ENCODE measurements at places on chromosomes 16 and 17.

DNA sequence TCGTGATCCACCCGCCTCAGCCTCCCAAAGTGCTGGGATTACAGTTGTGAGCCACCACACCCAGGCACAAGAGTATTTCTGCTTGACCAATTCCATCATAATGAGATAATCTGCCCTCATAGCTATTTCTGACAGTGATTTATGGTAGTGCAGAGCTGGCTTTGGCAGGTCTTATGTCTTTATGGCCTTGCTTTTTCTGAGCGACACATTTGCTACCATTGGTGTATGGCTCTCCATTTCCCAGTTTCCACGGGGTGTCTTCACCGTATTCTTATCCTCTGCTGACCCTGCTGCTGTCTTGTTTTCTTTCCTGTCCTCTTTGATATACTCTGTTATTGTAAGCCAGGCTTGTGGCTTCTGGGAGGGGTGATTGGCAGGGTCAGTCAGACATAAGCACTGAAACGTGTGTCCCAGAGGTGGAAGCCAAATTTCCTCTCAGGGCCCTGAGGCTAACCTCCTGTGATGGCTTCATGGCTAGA is 161.1 kb upstream of the TBX2 start:
- no peak for DNase-seq

- no peak for DNase-seq
Measured at GRCh38 chr17:16987830-16988601, 16.1 kb upstream of the TNFRSF13B start.

DNA sequence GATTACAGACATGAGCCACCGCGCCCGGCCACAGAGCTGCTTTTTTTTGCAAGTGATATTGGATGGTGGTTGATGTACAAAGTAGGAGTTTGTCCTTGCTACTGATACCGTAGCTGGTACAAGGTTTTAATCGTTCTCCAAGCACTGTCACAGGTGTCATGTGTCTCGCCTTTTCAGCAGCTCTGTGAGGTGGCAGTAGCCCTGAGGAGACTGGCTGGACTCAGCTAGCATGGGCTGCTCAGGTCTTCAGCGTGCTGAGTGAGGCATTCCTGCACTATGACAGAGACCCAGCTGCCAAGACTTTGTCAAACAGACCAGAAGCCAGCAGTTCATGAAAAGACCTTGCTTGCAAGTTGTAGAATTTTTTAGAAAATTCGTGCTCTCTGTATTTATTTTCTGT is 7.2 kb downstream of the WWOX start:
- DNase-seq, result no peak

DNA sequence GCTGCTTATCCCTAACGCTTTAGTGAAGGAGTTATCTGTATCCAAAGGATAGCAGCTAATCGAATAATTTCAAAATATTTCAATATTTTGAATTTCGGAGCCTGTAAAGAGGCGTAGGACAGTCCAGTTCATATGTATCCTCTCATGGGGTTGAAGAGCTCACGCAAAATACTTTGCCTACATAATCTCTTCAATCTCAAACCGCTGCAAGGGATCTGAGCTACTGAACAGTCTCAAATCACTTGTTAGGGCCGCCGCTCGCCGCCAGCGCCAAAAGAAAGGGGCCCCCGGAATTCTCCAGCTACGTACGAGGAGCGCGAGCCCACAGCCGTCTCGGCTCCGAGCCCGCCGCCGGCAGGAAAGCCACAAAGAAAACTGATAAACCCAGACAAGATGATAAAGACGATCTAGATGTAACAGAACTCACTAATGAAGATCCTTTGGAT is 601 bp upstream of the RFWD3 start:
- DNase-seq, result no peak

DNA sequence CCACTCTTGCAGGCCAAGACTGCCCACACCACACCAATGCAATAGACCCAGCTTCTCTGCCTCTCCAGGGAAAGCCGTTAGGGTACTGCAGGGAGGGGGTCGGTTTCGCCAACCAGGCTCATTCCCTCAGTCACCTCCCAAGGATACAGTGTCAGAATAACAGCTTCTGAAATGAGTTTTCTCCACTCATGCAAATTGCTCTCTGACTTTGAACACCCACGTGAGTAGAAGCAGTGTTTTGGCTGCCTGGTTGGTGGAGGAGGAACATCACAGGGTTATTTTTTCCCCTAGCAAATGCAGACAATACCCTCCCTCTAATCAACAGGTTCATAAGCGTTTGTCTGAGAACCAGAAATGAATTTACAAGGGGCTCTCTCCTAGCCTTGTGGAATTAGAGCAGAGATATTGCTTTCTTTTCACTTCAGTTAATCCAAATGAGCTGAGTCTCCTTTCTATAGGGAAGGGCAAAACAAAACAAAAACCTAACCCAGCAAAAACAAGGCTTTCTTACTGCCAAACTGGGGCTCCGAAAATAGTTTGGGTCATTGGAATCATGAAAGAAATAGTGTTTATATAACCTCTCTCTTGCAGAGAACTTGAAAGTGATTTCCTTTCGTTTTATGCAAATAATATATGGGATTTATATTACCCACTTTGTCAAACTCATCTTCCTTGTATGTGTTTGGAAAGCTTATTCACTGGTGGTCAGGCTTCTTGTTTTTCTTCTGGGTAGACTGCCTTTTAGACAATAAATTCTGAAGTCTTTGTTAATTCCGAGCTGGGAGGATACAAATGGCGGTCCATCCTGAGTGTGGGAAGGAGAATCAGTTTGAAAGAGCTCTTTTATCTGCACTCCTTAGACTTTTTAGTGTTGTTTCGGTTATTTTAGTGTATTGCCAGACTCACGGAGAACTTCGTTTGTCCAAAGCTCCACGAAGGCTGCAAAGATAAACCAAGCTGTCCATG is 229.9 kb downstream of the MSI2 start:
- no peak for DNase-seq
